H4 (cell line): ENCODE measurements at places on chromosomes 7 and 10.

GRCh38 chr7:123190109-123190831 is 9.5 kb downstream of the SLC13A1 start:
- DNase-seq: no peak

DNA sequence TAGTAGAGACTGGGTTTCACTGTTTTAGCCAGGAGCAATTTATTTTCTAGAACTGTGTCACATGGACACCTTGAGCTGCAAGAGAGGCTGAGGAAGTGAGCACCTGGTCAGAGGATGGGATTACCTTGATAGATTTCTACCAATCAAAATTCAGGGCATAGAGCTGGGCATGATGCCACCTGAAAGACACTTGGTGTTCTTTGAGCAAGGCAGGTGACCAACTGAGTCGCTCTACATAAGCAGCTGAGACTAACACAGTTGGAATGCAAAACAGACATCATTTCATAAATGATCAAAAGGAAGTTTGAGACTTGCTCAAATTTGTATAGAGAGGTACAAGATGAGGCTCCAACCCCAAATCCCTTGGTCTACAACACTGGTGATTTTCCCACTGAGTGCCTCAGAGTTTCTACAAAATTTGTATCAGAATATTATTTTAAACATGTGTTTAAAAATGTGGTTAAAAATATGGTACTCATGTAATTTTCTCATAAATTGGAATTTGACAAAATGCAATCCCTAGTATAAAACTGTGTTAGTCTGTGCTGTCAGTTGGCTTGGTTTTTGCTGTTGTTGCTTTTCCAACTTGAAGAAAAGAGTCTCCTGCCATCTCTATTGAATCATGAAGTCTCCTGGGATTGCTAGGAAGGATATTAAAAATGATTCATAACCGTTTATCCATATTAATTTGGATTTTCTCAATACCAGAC is 156.4 kb upstream of the MDFIC start:
- DNase-seq: no peak

- no peak for DNase-seq
Measured at GRCh38 chr7:129067943-129068548, 13.1 kb upstream of the TNPO3 start.

GRCh38 chr10:121493521-121493920 is 104.7 kb downstream of the FGFR2 start:
- no peak for DNase-seq

DNA sequence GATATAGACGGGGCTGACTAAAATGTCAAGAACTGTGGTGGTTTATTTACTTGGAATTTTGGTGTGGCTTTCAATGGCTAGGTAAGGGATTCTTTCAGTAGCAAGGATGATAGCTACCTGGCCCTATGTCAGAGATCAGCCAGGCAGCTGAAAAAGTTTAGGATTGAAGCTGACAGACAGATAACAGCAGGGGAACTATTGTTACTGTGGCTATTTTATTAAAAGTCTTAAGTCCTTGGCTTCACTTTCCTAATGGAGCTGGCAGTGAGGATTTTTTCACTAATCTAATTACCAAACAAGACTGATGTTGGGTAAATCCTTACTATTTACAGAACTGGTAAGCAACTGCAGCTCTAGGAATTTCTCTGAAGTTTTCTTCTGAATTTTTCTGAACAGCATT is 72.4 kb upstream of the ANLN start:
- DNase-seq: no peak

DNA sequence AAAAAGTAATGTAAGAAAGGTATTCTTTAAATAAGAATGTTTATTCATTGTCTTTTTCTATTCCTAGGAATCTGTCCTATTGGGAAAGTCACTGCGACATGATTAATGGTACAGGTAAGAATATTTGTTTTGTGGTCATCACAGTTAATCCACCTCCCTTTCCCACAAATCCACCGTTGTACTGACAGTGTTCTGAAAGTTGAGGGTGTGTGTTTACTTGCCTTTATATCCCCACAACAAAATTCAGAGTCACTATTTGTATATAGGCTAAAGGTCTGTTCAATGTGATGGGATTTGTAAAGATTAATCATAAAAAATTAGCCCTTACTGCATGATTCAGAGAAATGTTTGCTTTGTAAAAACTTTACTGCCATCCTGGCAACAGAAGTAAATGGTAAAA is 27.9 kb downstream of the CD36 start:
- no peak for DNase-seq

DNA sequence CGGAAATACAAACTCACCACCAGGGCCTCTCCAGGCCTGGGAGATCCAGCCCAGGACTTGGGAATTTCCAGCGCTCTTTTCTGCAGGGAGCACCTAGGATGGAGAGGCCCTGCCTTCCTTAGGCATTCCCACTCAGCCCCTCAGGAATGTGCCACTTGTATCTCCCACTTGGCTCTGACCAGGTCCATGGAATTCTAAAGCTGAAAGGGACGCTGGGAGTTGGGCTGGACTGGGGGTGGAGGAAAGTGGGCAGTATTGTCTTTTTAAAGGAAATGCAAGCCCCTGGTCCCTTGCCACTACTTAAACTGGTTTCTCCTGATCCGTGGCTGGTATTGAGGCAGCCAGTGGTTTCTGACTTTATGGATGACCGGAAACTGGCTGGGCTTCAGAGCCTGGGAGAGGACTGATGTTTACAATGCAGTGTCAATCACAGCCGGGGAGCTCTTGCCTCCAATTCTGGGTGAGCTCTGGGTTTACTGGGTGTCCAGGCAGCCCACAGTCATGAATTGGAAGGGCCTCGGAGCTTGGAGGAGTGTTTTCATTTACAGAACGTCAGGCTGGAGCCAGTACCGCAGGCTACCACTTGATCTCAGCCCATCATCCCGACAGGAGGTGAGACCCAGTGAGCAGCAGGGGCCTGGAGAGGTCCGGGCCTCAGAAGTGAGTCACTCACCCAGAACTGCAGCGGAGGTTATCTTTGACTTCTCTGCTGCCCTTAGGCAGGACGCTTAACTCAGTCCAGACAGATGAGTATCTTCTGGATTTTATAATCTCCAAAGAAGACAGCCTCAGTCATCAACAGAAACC is 27.3 kb downstream of the AGAP3 start:
- peak; percentile 48 for DNase-seq

- DNase-seq: peak; percentile 8
Measured at GRCh38 chr10:22573820-22574569, 140.4 kb downstream of the PIP4K2A start.

GRCh38 chr10:131663351-131663750 is 237.5 kb upstream of the PPP2R2D start:
- no peak for DNase-seq

- no peak for DNase-seq
Measured at GRCh38 chr10:17740668-17741067, 11.3 kb upstream of the TMEM236 start.

DNA sequence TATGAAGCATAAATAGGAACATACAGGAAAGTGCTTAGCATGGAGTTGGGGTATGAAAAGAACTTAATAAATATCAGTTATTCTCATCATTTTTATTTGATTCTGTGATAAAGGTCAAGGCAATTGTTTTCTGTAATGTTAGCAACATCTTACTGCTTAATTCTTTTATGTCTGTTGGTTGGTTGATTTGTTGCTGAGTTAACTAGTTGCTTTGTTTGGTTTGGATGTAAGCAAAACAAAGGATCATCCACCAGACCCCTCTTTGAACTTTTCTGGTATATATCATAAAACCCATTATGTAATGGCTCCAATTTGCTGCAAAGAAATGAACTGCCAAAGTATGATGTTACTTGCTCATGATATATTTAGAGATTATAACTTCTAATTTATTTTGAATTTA is 44.5 kb downstream of the CH25H start:
- no peak for DNase-seq

DNA sequence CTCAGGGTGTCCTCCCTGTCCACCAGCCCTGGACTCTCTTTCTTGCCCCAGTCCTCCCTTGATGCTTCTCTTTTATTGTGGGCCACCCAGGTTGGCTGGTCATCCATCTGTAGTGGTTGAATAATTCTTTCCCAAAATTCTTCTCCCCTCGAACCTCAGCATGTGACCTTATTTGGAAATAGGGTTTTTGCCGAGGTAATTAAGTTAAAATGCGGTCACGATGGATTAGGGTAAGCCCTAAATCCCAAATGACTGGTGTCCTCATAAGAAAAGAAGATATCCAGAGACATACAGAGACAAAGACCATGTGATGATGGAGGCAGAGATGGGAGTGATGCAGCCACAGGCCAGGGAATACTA is 74.3 kb downstream of the GFRA1 start:
- DNase-seq: no peak

- peak; percentile 45 for DNase-seq
Measured at GRCh38 chr7:134355927-134356326, 39.2 kb upstream of the SLC35B4 start.

GRCh38 chr10:128629111-128630096 is 503.2 kb upstream of the MKI67 start:
- DNase-seq: peak; percentile 74

DNA sequence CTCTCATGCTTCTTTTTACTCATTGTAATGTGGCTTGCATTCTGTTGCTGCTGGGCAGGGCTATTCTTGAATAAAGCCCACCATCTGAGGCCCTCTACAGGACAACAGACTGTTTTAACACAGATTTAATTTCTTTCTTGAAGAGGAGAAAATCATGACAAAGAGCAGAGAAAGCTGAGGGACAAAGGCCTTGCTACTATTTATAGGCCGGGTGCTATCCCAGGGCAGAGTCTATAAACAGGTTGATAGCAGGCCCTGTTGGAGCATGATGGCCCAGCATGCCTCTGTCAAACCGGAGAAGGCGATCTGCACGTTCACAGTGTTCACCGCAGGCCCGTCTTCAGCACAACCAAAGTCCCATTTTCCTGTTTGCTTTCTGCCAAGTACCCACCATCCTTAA is 3.0 kb downstream of the VIPR2 start:
- no peak for DNase-seq

DNA sequence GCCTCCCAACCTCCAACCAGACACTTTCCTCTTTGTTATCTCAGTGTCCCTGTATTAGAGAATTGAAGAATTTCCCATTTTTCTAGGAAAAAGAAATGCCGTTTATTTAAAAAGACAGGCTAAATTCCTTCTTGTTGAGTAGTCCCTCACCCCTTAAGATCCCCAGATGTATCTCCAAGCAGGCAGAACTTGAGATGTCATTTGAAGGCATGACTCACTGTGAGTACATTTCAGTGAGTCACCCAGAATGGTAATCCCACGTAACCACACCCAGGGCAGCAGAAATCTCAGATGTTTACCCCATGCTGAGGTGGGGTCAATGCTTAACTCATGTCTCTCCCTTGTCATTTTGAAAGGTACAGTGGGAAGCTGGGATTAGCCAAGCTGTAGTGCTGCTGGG is 4.4 kb downstream of the ZNF655 start:
- peak; percentile 97 for DNase-seq

- DNase-seq: no peak
Measured at GRCh38 chr10:119468542-119469324, 73.8 kb downstream of the RGS10 start.

GRCh38 chr10:117165538-117166417 is 27.7 kb upstream of the VAX1 start:
- peak; percentile 29 for DNase-seq

GRCh38 chr10:35341521-35341920 is 5.2 kb downstream of the CCNY start:
- no peak for DNase-seq

DNA sequence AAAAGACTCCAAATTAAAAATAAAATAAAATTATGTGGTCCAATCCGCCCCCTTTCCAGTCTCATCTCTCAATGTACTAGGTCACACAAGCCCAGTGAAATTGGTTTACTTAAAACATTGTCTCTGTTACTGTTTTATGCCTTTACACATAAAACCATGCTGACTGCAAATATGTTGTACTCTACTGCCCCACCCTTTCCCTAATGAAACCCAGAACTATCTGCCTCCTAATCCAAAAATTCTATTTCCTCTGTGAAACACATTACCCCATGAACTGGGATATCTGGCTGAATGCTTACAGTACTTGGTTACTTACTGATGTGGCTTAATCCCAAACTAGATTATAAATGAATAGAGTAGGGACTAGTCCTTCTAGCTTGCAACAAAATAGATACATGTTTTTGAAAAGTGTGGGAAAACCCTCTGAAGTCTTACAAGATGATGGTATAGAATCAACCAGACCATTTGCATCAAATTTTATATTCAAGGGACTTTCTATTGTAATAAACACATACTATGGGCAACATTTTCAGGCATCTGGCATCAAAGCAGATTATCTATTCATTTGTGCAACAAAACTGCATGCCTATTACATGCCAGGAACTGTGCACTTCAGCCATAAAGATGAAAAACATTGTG is 10.0 kb upstream of the KMT2E start:
- DNase-seq: no peak

GRCh38 chr10:78868861-78869260 is 199.9 kb upstream of the ZMIZ1 start:
- DNase-seq: no peak

DNA sequence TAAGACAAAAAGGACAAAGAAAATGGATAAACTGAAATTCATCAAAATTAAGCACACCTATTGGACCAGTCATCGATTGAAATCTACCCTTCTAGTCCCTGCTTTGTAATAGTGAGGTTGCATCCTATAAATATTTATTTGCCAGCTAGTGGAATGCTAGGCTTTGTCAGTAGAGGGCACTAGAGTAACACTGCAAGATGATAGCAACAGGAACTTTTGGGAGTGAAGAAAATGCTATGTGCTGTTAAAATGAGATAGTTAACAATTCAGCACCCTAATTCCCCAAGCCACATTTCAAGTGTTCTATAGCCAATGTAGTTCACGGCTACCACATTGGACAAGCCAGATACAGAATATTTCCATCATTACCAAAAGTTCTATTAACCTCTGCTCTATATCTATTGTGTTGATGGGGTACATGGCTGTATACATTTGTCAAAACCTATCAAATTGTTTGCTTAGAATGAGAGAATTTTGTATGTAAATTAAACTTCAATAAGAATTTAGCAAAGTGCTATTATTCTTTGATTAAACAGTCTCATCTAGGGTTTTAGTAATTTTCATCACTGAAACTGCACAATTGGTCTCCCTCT is 69.8 kb downstream of the LSMEM1 start:
- peak; percentile 67 for DNase-seq

- DNase-seq: no peak
Measured at GRCh38 chr10:21285742-21286331, 239.6 kb downstream of the SKIDA1 start.

DNA sequence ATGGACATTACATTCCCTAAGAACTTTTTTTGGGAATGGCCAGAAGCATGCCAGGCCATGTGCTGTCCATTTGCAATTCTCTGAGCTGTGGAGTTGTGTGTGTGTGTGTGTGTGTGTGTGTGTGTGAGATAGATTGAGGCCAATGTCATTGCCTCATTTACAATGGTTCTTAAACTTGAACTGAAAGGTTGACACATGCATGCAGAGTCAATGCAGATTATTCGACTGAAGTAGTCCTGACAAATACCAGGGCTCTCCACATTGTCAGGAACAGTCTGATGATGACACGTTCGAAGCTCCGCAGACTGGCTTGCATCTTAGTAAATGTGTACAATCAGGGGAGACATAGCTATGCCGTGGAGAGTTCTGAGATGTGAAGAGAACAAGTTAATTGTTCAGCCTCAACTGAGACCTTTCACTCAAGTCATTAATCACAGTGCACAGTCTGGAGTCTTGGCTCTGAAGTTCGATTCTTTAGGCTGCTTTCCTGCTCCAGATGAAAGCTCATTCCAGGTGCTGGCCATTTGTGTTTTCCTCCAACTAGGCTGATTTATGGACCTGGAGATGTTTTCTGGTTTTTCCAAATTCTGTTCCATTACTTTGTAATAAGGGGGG is 921.9 kb downstream of the LRMDA start:
- DNase-seq: no peak
